Lung (tissue), 17 donors: ENCODE measurements at places on chromosomes 2 and 18. TPM values are rescaled to one million over a fixed set of nuclear protein-coding genes. Genes with fewer than 3 reads are reported as not detected.

DNA sequence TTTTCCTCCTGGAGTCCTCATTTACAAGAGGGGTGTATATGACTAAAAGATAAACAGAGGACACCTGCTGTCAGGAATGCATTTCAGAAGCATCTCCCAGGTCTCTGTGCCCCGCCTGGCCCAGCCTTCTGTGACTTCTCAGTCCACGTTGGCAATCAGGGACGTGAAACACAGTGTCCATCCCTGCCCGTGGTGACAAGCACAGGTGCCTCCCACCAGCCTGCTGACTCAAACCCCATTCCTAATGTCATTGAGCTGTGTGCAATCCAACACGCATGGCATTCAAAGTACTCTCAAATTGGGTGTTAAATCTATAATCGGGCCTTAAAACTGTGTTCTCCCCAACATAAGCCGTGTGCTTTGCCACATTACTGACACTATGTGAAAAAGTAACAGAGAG lies 343.2 kb downstream of the EIPR1 start:
- no peak for DNase-seq

- DNase-seq: no peak
Observed at GRCh38 chr18:62715436-62715758, at the start of gene PHLPP1. TSS of gene PHLPP1 (plus strand) at chr18:62715541. CDS start at chr18:62715684, 143 bp downstream.

DNA sequence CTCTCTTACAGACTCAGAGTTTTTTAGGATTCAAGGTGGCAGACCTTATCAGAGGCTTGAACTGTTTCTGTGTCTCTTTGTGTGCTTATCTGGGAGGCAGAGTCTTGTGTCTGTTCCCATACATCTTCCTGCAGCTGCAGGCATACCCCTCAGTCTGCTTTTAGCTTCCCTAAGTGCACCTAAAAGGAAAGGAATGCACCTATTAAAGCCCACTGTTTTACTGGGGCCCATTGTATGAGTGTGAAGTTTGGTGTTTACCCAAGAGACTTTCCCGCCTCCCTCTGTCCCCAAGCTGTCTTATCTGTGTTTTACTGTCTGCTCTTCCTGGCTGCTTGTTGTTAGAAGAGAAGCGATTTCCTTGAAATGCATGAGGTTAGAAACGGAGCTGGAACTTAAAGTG lies 1757.3 kb upstream of the PIK3C3 start:
- no peak for DNase-seq

DNA sequence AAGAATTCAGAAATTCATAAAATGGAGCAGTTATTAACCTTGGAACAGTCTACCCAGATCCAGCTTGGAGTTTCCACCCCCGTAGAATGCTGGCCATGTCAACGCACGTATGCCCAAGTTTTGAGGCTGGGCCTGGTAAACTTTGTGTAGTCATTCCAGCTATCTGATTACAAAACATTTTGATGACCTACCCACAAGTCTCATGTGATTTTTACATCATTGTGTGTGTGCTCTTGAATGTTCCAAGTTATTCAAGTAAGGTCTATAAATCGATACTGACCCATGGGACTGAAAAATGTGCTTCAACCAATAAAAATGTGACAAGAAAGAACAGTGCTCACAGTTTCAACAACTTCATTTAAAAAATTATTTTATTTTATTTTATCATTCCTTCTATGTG lies 32.5 kb upstream of the ICOS start:
- DNase-seq: no peak

- DNase-seq: no peak
Observed at GRCh38 chr18:6949800-6950586, 167.6 kb downstream of the LAMA1 start.

GRCh38 chr2:235138339-235138738 lies 186.5 kb downstream of the SH3BP4 start:
- no peak for DNase-seq

DNA sequence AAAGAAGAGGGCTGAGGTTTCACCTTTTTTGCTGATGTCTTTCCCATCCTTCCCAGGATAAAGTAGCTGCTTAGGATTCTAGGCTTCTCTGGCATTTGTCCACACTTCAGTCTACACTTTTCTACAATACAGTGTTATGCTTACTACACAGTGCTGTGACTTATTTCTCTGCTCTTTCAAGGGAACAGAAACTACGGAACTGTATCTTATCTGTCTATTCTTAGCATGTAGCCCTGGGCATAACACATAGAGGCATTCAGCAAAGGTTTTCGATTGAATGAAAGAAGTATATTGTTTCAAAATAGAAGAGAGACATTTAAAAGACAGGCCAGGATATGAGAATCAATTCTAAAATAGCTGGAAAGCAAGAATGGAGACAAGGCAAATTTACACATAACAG lies 110.9 kb downstream of the ARHGEF33 start:
- DNase-seq: no peak

DNA sequence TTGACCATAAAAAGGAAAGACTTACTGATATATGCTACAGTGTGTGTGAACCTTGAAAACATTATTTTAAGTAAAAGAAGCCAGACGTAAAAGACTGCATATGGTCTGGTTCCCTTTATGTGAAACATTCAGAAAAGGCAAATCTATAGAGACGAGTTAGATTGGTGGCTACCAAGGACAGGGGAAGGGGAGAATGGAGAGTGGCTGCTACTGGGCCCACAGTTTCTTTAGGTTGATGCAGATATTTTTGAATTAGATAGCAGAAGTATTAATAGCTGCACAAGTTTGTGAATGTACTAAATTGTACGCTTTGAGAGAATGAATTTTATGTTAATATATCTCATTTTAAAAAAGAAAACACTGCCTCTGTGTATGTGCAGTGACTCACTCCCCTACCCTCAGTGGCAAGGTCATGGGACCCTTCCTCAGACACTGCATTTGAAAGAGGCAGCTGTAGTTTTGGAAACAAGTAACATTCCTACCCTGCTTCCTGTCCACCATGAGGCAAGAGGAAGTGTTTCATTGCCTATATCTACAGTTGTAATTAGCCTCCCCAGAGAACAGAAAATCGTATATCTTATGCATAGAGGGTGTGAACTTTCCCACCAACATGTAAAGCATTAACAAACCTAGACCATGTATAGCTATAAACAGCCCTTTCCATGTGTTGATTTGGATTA lies 29.8 kb upstream of the ARMC9 start:
- no peak for DNase-seq

DNA sequence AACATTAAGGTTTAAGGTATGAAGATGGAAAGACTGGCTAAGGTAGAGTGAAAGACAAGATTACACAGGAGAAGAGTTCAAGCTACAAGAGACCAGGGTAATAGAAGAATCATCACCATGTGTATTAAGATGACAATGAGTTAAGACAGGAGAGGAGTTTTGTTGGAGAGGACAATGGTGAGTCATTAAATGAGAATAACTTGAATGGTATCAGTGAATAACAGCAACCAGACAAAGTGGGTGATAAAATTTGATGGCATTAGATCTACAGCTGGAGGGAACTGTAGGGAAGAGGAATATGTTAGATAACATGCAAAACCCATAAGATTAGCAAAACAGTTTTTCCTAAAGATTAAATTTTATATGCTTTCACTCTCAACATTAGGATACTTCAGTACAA lies 18.8 kb upstream of the ENOSF1 start:
- no peak for DNase-seq

DNA sequence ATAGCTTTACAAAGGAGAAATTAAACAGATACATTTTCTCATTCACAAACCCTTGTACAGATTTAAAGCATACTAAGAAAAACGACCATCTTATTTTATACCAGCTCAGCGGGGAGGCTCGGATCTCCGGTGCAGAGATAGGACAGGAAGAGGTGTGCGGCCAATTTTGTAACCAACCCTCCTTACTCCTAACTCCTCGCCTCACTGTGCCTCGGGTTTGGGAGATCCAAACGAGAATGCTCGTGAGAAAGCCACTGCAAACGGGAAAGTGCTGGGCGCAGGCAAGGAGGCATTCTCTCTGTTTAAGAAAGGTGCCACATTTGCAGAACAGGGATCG lies 1.2 kb downstream of the KDSR start:
- peak; percentile 8 for DNase-seq

DNA sequence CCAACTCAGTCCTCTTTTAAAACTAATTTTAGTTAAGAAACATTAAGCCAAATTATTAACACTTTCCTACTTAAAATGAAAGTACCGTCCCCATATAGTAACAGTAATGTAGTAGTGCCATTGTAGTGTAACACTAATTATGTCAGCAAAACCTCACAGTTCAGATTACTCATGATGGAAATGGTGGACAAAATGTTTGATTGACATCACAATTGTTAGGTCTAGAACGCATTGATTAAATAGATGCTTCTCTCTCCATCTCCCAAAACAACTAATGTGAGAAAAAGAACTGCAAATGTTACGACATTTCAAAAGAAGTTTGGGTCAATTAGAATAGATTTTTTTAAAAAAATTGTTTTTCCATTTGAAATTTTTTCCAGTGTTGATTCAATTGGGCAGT lies 1.2 kb upstream of the ATF2 start:
- peak; percentile 8 for DNase-seq

DNA sequence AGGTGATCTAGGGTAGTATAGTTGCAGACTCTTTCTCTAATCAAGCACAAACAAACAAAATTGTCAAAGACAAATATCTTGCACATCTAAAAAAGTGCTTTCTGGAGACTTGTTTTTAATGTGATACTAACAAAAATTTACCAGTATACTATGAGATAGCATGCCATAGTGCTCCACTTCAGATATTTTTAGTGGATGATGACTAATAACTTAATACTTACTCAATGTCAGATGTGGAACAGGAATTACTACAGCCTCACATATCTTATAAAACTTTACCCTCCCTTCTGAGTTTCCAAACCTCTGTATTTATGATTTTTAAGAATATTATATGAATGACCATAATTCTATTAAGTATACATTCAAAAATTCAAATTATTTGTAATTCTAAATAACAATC lies 1162.0 kb upstream of the SLC39A10 start:
- no peak for DNase-seq

- DNase-seq: no peak
Observed at GRCh38 chr2:175560521-175561169, 379.1 kb upstream of the ATP5MC3 start.

DNA sequence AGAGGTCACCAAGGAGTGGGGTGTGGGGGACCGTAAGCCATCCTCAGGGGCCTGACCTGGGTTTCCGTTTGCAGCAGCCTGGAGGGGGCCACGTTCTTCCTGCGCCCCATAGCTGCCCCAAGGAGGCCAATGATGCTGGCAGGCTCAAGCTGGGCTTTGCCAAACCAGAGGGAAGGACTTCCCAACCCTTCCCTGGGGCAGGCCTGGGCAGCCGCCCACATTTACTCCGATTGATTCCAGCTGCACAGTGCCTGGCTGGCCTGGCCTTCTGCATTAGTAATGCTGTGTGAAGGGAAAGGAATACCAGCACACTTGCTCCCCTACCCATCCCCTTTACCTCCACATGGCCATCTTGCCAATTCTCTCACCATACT lies 360.6 kb upstream of the SLC14A2 start:
- peak; percentile 16 for DNase-seq

DNA sequence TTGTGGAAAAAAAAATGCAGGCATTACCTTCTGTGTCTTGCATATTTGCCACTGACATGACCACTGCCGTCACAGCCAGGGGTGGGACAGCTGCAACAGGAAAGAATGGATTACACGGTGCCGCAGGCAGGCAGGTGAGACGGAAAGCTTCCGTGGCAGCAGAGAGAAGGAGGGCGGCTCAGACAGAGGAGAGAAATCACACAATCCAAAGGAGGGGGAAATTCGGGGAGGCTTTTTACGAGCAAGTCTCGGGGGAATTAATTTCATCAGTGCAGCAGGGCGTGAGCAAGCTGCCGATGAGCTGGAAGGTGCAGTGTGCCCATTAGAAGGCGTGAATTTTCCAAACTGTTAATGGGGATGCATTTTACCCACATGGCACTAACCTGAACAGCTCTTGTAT lies 234.8 kb upstream of the PXDN start:
- no peak for DNase-seq

- no peak for DNase-seq
Observed at GRCh38 chr2:23069923-23070322, 315.1 kb upstream of the KLHL29 start.

GRCh38 chr18:8787794-8788193 lies 82.4 kb downstream of the MTCL1 start:
- DNase-seq: peak; percentile 32

GRCh38 chr2:118861731-118862130 lies 14.3 kb upstream of the EN1 start:
- no peak for DNase-seq

The SLC16A14 gene
- total RNA-seq: 8.2 TPM

The MRPL19 gene
- 41.7 TPM for total RNA-seq

The AMER3 gene
- 0.74 TPM for total RNA-seq

The POTEI gene
- total RNA-seq: 4.0 TPM

The KCMF1 gene
- 50.5 TPM for total RNA-seq

The C2orf66 gene
- total RNA-seq: not detected

The NT5DC4 gene
- 0.09 TPM for total RNA-seq
